Calu3 (cell line): ENCODE measurements at places on chromosomes 12 and 14.

GRCh38 chr12:93868771-93869170 is 191.6 kb downstream of the CRADD start:
- no peak for DNase-seq

- no peak for DNase-seq
Observed at GRCh38 chr12:80805106-80805505, 88.4 kb downstream of the MYF5 start.

DNA sequence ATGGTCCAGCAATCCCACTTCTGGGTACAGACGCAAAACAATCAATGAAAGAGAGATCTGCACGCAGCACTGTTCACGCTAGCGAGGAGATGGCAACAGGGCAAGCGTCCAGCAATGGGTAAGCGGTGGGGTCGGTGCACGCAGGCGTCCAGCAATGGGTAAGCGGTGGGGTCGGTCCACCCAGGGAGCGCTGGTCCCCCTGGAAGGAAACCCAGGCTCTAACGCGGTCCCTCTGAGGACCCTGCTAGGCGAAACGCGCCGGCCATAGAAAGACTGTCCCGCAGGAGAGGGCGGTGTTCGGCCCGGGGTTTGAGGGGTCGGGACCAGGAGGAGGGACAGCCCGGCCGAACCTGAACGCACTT is 618 bp upstream of the PGAM5 start:
- DNase-seq, result no peak

DNA sequence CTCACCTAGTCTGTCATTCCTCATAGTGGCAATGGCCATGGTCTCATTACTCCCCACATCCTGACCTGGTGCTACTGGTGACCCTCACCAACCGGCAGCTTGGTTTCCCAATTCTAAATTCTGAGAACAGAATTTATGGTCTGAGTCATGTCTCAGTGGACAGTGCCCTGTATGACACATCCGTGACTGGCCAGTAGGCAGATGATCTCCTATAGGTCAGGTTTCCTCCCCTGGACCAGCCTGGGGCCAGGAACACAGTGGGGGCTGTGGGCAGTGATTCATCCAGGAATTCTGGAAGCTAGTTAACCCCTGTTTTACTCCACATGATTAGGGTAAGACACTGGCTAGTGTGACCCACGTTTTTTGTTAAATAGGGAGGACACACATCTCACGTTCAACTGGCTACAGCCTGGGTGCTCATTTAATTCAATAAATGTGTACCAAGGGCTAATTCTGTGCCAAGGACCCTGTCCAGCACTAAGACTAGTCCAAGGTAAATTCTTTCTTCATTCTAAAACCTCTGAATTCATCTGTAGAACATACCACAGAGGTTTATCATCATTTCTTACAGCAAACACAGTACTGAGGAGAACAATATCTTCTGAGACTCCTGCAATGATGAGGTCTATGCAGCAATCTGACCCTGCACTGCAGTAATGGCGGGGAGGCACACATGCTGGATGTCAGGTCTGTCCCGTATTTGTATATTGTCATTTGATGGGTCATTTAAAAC is 249.6 kb upstream of the TBX3 start:
- DNase-seq, result no peak

DNA sequence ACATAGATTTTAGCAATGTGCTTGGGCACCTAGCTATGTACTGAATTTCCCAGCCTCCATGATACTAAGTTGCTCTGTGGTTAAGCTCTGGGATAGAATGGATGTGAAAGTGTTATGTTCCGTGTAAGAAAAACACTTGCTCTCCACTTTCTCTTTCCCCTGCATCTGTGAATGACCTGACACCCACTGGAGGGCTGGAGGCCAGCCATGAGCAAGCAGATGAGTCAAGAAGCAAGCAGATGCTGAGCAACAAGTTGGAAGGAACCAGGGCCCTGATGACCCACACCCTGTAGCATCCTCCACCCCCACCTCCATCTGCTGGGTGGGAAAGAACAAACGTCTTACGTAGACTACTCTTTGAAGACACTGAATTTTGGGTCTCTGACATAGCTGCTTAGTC is 56.6 kb downstream of the EID3 start:
- no peak for DNase-seq

DNA sequence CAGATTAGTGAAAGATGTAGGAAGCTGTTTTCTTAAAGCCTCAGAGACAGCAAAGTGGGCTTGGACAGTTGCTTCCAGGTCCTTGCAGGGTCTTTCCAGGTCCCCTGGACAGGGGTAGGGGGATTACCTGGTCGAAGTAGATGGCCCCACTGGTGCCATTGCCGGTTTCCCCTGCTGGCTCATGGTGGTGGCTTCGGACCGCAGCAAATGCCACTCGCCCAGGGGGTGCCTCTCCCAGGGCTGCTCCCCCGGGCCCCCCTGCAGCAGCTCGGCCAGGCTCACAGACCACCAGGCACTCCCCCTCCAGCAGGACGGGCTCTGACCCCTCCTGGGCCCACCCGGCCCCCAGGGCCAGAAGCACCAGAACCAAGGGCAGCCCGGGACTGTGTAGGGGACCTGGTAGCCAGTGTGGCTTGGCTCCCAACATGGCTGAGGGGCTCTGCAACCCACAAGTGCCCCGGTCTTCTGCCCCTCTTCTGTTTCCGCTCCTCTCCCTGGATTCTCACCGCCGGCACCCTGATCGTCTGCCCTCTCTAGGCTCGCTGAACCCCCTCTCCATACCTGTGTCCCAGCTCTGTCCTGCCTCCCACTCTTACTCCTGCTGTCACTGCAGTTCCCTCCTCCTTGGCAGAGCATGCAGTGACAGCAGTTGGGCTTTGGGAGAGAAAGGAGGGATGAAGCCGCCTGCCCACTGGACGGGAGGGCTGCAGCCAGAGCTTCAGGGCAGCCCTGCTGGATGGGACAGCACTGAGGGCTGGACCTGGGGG is 657 bp downstream of the CBLN3 start:
- DNase-seq, result no peak

DNA sequence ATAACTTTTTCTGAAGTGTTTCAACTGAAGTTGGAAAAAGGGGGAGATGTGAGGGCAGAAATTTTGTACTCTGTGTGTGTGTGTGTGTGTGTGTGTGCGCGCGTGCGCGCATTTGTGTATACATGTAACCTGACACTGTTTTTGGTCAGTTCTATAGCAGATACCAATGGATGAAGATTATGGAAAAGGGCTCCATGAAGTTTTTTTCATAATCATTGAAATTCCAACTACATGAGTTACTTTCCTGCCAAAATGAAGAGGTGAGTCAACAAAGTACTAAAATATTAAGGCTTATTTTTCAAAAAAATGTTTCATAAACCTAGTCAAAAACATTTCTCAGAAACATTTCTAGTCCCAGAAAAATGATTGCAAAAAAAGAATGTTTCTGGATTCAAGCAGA is 25.7 kb upstream of the CERS5 start:
- DNase-seq, result no peak

GRCh38 chr12:78185109-78185508 is 354.4 kb downstream of the NAV3 start:
- DNase-seq, result no peak

DNA sequence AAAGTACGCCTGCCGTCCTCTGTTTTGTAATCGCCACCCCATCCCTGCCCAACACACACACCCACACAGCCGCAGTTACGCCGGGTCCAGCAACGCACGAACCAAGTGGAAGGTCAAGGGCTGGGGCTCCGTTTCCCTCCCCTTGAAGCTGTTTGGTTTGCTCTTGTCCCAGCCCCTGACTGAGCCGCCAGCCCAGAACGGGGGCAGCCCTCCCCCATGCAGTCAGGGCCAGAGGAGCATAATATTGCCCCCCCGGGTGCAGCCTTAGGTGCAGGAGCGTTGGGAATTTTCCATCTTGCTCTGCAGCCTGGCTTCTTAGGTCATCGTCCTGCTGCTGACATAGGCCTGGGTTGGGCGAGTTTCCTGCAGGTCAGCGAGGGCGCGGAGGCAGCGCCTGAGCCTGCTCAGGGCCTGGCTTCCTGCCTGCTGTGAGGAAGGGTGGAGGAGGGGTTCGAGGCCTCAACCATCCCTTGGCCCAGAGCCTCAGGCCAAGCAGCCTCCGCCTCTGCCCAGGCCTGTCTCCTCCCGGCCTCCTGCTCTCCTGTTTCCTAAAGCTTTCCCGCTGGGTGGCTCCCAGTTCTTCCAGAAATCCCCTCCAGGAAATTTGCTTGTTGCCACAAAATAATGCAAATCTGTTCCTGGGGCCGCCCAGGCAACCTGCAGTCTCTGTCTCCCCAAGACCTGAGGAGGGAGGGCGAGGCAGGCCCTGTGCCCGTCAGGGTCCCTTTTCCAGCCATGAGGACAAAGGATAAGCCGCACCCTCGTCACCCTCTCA is 44.5 kb downstream of the PSMA6 start:
- DNase-seq, result peak; percentile 57

DNA sequence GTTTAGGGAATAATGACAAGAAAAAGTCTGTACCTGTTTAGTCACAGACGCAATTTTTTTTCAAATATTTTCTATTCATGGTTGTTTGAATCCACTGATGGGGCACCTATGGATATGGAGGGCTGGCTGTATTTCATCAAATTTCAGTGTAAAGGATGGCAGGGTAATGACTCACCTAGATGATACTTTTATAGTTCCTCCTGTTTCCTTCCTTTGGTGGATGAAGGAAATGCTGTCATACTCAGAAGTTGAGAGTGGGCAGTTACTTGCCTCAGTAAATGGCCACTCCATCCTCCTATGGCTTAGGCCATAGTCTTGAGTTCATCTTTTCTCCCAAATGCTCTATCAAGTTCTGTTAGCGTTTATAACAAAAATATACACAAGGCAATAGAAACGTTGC is 18.9 kb upstream of the C12orf71 start:
- DNase-seq, result no peak

DNA sequence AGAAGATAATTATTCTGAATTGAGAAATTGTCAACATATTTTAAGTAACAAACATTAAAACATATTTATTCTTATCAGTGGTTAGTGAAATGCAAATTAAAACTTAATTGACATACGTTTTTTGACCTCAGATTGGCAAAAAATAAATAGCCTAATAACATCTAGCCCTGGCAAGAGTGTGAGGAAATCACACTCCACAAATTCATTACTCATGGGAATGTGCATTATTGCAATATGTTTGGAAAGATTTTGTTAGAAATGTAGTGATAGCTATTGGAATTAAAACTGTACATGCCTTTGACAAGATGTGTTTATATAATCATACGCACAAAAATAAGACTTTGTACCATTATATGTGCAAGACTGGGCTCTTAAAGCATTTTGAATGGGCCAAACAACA is 168.6 kb downstream of the KITLG start:
- no peak for DNase-seq

GRCh38 chr14:84421621-84422020 is 1108.3 kb upstream of the FLRT2 start:
- no peak for DNase-seq

DNA sequence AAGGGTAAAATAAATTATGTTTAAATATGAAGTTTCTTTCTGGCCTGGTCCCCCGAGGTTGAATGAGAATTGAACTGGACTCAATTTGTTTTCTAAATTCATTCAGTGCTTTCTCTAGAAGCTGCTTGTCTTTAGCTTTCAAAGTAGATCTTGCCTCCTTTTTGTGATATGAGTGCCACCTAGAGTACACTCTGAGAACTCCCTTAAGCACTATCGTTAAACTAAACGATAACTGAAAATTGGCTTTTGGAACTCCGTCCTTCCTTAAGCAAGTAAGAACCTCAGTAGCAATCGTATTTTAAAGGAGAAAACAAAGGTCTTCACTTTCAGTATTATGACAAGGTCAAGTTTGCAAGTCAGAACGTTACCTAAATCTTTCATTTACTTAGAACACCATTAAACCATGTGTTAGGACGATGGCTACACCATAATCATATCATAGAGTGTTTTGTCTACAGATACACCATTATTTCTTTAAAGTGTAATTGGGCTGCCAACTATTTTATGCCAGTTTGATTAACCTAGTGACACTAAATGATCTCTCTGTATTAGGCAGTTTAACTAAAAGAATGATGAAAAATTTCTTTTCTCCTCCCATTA is 364.8 kb downstream of the SNAPC1 start:
- DNase-seq, result peak; percentile 27

GRCh38 chr14:79525416-79525815 is 685.9 kb downstream of the DIO2 start:
- DNase-seq, result no peak

DNA sequence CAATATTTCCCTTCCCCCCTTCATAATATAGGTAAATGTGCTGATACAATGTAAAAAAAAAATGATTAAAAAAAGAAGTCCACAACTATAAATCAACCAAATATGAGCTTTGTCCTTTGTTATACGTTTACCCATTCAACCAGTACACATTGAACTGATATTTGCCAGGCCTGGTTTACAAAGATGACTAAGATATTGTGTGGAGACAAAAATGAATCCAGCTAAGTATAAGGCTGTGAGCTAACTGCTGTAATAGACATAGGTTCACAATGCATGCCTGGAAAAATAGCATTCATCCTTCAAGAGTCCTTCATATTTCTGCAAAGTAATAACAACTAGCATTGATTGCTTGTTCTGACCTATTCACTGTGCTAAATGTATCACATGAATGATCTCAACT is 6.9 kb downstream of the C12orf56 start:
- no peak for DNase-seq

- DNase-seq, result peak; percentile 63
Observed at GRCh38 chr12:75766263-75767160, 255.1 kb upstream of the KRR1 start.

DNA sequence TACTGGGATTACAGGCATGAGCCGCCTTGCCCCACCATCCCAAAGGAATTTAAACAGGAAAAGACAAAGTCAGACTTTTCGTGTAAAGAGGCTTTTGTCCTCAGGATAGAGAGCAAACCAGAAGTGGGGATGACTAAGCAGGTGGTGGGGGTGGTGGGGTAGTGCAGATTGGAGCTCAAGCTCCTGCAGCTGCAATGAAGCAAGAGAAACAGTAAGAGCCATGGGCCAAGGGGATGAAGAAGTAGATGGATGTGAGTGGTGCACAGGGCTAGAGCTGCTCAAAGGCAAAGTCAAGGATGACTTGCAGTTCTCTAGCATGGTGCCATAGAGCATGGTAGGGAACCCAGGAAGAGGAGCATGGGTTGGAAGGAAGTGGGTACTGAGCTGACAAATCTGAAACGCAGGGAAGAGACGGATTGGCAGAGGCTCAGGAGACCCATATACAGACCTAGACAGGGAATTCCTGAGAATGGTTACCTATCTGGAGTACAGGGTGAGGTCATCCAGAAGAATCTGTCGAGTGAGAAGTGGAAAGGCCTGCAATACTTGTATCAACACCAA is 11.4 kb upstream of the RNF34 start:
- DNase-seq, result peak; percentile 53

DNA sequence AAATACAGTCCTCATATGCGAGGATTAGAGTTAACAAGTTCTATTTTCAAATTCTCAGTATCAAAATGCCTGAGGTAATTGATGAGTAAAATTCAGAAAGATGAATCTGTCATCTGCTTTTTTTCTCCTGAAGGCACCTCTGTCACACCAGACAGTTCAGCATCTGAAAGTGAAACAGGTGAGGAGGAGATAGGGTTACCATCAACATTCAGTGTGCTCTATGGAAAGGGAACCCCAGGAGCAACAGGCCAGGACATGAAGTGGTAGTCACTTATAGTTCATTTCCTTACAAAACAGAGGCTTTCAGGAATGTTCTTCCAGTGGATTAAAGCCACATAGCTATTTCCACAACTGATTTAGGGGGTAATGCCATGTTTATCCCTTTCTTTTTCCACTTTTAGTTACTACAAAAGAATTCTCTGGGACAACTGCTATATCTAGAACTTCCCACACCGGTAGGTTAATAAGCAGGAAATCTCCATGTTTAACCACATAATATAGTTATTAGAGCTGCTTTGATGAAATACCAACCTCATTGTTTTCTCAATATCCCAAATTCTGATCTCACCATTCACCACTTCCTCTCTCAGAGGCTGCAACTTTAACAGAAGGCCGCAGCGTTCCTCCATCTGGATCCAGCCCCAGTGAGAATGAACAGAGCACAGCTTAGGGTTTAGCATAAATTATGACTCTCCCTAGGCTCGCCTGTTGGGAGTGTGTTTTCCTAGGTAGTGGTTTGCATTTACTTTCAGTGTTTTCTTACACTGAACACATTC is 177.0 kb upstream of the CNTN1 start:
- no peak for DNase-seq
